Activated T-helper 1 cell treated with anti-CD3 and anti-CD28 coated beads, Interleukin-2, amount 50 U/mL, for 16 hours (primary cell): ENCODE measurements at places on chromosomes 1 and 21.

GRCh38 chr1:66931590-66931989 is 6.8 kb downstream of the MIER1 start:
- no peak for DNase-seq

DNA sequence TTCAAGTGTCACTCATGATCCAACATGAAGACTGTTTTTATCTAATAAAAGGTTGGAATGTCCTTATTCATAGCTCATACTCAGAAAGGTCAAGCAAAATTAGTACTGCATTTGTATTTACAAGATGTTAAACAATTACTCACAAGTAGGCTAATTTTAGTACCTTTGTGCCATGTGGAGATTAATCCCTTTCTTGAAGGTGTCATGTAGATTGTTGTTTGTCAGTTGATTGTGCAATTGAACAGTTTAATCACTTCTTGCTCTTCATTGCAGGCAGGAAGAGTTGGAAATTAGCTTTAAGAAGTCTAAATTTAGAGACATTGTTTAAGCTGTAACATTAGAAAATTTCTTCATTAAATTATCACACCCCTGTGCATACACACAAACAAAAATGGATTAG is 847.1 kb downstream of the KCNT2 start:
- no peak for DNase-seq

DNA sequence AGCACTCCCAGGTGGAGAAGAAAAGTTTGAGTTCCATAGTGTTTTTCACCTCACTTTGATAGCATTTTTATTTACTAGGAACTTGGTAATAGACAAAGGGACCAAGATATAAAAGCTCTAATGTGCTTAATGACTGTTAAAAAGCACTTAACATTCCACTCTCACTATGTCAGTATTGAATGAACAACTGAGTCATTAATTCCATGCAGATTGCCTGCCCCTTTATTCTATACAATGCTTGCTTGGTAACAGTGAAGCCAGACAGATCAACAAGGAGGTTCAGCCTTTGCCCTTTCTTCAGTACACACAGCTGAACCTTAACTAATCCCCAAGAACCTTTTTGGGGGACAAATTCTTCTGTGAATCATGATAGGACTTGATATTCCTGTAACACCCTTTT is 425.5 kb downstream of the NUF2 start:
- no peak for DNase-seq

DNA sequence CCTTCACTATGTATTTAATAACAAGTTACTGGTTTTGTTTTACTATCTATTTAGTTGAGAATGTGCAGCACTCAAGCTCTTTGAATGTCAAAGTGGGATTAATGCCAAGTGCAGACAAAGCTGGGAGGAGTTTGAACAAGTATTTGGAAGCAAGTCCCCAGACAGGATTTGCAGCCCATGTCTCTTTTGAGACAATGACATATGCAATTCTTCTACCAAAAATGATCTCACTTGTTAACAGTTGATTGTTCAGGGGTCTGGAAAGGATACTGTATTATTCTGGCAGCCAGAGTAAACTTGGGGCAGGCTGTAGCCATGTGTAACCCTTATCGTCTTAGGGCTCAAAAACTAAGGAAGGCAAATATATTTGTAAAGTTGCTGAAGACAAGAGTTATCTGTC is 15.8 kb downstream of the COLGALT2 start:
- DNase-seq = no peak

GRCh38 chr1:14470802-14471201 is 127.7 kb upstream of the KAZN start:
- no peak for DNase-seq

GRCh38 chr1:152801333-152801732 is 4.8 kb downstream of the LCE1D start:
- no peak for DNase-seq

DNA sequence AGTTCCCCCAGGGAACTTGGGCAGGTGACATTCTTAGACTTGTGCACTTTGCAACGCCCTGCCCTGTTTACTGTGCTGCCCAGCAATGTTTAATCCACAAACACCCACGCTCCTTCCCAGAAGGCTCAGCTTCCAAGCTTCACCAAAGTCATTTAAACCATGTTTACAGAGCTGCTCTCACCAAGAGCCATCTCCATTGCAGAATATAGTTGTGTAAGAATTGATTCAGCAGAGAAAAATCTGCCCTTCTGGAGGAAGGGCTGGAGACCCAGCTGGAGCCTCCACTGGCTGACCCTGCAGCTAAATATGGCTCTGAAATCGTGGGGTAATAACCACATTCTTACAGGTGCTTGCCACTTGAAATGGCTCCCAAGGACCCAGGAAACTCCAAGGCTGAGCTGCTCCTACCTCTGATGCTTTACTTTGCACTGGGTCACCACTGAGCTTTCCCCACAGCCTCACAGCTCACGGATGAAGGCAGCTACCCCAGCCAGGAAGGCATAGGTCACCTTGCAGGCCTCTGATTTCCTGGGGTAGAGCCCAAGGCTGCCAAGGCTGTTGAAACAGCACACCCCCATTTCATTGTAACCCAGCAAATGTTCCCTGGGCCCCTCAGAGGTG is 8.7 kb downstream of the CAPN2 start:
- DNase-seq = no peak

GRCh38 chr1:67843746-67844145 is 10.5 kb upstream of the GNG12 start:
- DNase-seq = no peak

- no peak for DNase-seq
Observed at GRCh38 chr21:43739621-43740435, 20.9 kb downstream of the PDXK start.

DNA sequence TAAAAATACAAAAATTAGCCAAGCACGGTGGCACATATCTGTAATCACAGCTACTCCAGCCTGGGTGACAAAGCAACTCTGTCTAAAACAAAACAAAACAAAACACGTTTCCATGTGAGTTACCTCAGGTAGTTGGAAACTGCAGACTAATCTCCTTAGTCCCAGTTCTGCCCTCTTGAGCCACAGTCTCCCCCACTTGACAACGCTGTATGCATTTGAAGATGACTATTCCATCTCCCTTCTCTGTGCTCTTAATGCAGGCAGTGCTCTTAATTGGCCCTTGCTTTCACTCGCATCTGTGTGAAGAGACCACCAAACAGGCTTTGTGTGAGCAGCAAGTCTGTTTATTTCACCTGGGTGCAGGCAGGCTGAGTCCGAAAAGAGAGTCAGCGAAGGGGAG is 19.6 kb upstream of the DHCR24 start:
- no peak for DNase-seq

GRCh38 chr1:22208268-22208972 is 65.5 kb upstream of the WNT4 start:
- no peak for DNase-seq

GRCh38 chr1:20600156-20600555 is 11.3 kb downstream of the CDA start:
- DNase-seq = no peak

GRCh38 chr1:47856996-47857395 is 140.2 kb downstream of the TRABD2B start:
- DNase-seq = no peak

DNA sequence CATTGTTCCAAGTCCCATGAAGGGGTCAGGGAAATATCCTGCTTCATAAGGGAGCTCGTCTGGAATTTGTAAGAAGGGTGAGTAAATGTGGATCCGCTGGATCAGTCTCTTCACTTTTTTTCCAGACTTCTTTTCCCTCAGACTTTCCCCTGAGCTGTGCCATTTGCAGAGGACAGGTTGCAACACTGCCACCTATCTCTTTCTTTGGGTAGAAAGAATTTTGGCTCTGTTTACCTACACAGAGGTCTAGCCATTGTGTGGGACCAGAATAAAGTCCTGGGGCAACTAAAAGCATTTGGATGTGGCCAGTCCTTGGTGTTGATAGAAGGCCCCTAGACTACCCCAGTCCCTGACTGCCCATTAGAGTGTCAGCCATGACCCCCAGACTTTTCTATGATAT is 1146.7 kb upstream of the PRMT6 start:
- no peak for DNase-seq

DNA sequence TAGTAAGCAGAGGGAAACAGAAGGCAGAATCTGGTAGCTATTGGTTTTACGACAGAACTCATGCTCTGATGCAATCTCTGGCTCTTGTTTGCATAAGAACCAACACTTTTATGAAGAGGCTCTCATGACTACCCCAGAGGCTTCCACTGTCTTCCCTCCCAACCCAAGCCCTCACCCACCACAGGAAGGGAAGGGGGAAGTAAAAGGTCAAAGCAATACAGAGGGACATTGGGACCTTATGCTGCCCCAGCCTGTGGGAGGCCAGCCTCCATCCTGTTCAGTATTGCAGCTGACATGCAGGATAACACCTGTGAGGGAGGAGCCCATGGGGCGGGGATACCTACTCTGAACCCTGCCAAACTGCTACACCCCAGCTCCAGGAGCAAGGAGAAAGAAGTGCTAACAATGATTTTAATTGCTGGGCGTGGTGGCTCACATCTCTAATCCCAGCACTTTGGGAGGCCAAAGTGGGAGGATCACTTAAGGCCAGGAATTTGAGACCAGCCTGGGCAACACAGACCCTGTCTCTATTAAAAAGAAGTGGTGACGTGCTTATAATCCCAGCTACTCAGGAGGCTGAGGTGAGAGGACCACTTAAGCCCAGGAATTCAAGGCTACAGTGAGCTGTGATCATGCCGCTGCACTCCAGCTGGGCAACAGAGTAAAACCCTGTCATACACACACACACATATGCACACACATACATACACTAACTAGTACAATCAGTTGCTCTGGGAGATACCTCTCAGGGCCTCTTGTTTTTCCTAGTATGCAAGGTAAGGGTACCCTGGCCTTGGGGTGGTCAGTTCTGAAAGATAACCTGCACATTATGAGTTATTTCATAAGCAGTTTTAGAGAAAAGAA is 9.5 kb downstream of the MR1 start:
- no peak for DNase-seq

- no peak for DNase-seq
Observed at GRCh38 chr1:25033828-25034705, 104.0 kb upstream of the RUNX3 start.

- DNase-seq = no peak
Observed at GRCh38 chr1:37949524-37950152, 2.8 kb upstream of the INPP5B start.

- DNase-seq = no peak
Observed at GRCh38 chr1:82517586-82517985, 716.9 kb downstream of the ADGRL2 start.

DNA sequence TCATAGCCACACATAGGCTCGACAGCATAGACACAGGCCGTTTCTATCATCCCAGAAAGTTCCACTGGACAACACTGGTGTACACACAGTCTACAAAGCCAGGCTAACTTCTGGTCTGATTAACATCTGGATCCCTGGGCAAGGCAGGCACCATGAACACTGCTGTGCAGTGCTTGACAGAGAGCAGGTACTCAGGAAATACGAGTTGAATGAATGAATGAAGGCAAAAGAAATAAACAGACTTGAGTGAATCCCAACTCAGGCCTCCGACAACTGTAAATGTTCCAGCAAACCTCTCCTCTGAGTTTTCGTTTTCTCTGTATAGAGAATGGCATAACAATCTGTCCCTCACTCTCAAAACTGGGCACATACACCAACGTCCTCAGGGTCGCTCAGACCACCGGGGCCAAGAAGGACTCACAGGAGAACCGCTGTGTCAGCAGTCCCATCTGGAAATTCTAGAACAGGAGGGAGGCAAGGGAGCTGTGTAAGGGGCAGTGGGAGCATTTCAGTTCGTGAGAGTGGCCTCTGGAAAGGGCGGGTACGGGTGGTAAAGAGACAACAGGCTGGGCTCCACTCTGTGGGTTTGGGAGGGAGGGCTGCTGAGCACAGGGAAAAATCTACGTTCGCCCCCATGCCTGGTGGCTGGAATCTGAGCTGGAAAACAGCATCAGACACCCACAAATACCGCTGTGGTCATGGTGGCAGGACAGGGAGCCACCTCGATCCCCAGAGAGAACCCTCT is 15.1 kb upstream of the ECE1 start:
- no peak for DNase-seq

- no peak for DNase-seq
Observed at GRCh38 chr1:198687429-198687828, 48.6 kb downstream of the PTPRC start.

GRCh38 chr1:166882893-166883292 is 6.8 kb upstream of the TADA1 start:
- DNase-seq = no peak
